Muscle of leg (tissue), 16 donors: ENCODE measurements at places on chromosomes 3 and 15.

DNA sequence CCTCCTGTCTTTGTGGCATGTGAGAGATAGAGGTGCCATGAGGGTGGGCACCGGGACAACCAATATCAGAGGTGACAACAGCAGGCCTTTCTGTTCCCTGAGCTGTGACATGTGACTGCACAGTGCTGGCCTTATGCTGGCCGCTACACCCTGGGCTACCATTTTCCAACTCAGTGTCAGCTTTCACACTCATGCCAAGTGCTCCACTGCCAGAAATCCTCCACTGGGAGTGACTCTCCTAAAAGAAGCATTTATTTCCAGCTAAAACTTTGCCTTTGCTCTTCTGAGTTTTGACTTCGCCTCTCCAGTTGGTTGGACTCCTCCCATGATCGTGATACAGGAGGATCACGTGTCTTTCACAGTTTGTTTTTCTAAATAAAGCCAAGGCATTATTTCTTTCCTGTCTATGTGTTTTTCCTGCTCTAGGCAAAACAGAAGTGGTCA, 31.4 kb downstream of the CA12 start:
- DNase-seq, result peak; percentile 95

GRCh38 chr3:112111785-112112402, 21.2 kb downstream of the GCSAM start:
- peak; percentile 72 for DNase-seq

GRCh38 chr3:186519021-186519658, 25.0 kb downstream of the CRYGS start:
- no peak for DNase-seq

- DNase-seq, result no peak
Observed at GRCh38 chr15:44790656-44791055, 54.3 kb downstream of the TRIM69 start.

DNA sequence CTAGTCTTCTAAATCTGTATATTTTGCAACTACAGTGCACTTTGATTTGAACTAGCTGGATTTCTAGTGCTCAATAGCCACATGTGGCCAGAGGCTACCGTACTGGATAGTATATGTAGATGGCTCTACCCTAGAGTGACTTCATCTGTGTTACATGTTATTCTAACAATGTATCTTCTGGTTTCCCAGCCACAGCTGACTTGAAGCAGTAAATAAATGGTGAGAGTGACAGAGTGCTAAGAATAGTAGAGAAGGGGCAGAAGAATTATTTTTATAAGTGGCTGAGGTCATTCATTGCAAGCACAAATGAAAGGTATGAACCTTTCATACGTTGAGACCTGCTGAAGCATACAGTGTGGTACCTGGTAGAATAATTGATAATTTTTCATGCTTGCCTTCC, 30.9 kb downstream of the KAT2B start:
- no peak for DNase-seq

GRCh38 chr3:182212479-182213076, 500.9 kb downstream of the SOX2 start:
- DNase-seq, result peak; percentile 38
